ENCODE measurements at places on chromosomes 13 and 19. TPM values are rescaled to one million over a fixed set of nuclear protein-coding genes. Genes with fewer than 3 reads are reported as not detected.

ZNF229 gene
- 20.4 TPM for total RNA-seq

PLPPR3 gene
- total RNA-seq: 29.2 TPM

C13orf42 gene
- not detected for total RNA-seq

ZNF540 gene
- total RNA-seq: 1.1 TPM

PGLYRP1 gene
- not detected for total RNA-seq

DGKH gene
- 9.6 TPM for total RNA-seq

CNN2 gene
- total RNA-seq: 276 TPM

C19orf85 gene
- not detected for total RNA-seq

DIAPH3 gene
- total RNA-seq: 8.6 TPM

BRCA2 gene
- total RNA-seq: 4.3 TPM

PCP2 gene
- total RNA-seq: 1.0 TPM

GRCh38 chr19:20107301-20107700, 29.5 kb downstream of the ZNF90 start:
- DNase-seq: no peak

- no peak for DNase-seq
These were observed 8.8 kb upstream of the SULT2B1 start for GRCh38 chr19:48543121-48543710.

DNA sequence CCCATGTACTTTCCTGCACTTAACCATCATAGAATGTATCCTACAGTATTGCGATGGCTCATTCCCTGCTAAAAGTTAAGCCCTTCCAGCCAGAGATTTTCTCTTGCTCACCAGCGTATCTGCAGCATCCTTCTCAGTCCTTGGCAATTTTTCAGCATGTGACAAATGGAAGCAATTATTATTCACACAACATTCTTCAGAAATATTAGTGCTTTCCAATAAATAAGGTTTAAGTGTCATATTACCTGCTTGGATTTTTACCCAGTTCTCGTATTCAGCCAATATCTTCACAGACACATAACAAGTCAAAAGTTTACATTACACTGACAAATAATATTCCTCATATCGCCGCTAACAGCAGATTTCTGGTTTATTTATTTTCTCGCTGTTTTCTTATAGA, 82.3 kb downstream of the POU4F1 start:
- no peak for DNase-seq

DNA sequence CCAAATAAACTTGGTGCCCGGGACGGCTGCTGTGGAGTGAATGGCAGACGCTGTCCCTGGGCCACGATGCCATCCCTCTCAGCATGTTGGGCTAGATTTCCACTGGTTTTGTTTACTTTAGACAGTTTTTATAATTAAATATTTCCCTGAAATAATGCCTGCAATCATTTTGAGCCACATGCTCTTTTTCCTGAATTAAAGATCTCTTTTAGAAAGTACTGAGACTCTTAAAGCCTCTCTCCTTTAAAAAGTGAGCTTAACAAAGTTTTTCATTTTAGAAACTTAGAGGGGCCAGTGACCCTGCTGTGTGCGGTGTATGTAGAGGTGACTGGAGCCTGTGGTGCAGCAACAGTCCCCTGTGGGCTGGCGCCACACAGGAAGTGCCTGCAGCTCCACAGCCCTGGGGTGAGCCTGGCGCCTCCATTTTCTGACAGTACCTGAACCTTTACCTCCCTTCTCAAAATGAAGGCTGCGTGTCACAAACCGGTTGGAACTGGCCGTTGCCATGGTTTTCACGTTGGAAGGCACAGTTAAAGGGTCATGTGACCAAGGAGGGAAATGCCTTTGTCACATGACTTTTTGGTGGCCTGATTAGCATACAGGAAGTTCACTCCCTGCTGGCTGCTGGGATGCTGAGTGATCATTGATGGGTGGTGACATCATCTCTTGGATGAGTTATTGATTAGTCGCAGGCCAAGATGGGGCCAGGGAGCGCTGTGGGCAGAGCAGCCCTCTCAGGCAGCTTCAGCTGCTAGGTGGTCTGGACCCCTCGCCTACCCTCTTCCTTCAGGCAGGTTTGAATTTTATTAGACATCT, 26.3 kb downstream of the TSSK6 start:
- no peak for DNase-seq

GRCh38 chr19:36043952-36044351, 10.1 kb downstream of the THAP8 start:
- DNase-seq: no peak

- DNase-seq: peak; percentile 85
These were observed at the start of gene ARID3A for GRCh38 chr19:925526-926322. Gene ARID3A, plus strand, starts transcription at chr19:926035. Its CDS starts 3,494 bp downstream, at chr19:929529.

- DNase-seq: no peak
These were observed 6.9 kb downstream of the TTYH1 start for GRCh38 chr19:54422136-54422535.

GRCh38 chr19:47005164-47005641, 14.4 kb upstream of the NPAS1 start:
- DNase-seq: no peak

DNA sequence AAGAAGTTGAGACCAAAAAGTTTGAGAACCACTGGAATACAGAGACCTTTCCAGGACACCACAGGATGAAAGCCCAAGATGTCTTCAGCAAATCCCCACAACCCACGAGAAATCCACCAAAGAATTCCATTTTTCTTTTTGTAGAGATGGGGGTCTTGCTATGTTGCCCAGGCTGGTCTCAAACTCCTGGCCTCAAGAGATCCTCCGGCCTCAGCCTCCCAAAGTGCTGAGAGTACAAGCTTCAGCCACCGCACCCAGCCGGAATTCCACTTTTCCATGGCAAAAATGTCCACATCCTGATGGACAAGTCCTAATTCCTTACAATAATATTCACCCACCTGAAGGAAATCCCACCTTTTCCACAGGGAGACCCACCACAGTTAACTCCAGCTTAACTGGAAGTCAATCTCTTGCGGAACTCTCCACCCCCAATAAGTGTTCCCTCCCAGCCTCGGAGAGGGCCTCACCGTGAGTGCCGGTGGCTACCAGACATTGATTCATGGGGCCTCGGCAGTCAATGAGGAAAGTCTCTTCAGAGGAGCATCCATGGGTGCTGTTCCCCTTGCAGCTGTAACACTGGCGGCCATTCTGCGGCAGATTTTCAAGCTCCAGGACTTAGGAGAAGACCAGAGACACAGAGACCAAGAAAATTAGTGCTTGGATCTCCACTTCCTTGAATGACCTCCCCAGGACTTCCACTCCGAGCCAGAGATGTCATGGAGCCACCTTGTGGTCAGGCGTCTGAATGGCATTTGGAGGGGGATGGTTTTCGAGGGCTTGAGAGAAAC, 12.3 kb upstream of the CADM4 start:
- DNase-seq: no peak

GRCh38 chr19:29239213-29239776, 26.3 kb upstream of the UQCRFS1 start:
- DNase-seq: no peak

DNA sequence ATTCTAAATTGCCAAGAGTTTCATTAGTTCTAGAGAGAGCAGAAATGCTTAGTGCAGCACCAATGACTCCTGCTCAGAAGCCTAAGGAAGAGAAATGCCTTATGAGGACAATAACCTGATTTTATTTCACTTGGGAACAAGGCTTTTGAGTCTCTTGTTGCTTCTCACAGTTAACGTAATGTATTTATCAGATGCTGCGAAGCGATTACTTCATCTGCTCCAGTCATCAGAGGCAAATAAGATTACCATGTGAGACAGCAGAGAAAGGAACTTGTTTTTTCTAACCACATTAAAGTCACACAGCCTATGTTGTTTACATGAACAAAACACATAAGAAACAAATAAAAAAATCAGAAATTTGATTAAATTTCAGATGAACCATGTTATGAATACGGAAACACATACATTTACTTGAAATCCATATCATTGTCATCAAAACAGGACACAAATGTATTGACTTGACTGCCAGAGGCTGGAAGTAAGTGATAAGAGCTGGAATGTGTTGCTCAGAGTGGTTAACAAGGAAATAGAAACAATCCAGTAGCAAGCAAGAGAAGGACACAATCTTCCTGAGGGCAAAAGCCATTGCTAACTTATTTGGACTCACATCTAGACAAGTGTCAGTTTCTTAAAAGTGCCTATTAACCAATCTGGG, 147.3 kb downstream of the LHFPL6 start:
- no peak for DNase-seq

DNA sequence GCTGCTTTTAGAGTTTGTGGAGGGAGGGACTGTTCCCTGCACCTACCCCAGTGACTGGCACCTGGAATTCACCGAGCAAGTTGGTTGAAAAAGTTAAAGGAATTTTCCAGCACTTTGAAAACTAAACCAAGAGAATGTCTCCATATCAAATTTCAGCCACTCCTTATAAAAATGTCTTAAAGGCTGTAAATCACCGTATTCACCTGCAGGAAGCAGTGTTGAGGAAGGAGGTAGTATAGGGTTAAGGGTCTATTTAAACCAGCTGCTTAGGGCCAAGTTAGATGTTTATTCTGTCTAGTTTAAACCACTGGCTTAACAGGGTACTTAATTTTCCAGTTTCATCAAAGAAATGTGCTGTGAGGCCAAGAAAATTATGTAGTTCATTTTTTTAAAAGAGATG, 3.8 kb upstream of the RAB20 start:
- no peak for DNase-seq

DNA sequence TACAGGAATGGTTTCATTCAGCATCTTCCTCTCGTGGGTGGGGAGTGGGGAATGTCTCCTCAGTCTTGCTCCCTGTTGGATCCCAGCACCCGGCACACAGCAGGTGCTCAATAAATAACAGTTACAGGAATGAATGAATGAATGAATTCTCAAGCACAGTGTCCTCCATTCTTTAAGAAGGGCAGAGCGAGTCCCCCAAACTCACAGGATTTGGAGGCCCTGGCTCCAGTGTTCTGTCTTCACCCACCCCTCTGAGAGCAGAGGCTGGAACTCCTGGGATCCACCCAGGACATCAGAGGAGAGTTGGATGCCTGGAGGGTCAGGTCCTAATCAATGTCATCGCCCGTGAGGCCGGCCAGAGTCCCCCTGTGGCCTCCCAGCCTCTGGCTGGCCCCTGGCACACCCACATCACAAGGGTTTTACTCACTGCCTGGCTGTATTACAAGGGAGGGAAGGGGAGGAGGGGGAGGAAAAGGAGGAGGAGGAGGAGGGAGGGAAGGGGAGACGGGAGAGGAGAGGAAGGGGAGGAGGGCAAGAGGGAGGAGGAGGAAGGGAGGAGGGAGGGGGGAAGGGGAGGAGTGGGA, 8.7 kb upstream of the CREB3L3 start:
- DNase-seq: no peak
